Mucosa of gallbladder (tissue), 1 donor: ENCODE measurements at places on chromosomes 4 and X.

DNA sequence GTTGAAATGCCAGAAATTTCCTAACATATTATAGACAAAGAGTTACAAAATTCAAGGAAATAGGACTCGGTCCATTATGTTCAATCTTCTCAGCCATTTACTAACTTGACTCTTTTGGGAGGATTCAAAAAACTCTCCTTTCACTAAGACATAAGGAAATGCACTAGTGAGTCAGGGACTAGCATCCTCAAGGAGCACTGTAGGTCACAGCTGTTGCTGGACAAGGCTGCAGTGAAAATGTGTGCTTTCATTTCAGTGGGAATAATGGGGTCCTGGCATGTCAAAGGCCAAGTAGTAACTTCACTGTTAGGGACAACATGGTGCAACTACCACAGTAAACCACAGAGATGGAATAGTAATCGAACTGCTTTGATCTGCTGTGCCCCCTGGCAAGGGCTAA lies 56.9 kb upstream of the ABCG2 start:
- DNase-seq, result no peak

DNA sequence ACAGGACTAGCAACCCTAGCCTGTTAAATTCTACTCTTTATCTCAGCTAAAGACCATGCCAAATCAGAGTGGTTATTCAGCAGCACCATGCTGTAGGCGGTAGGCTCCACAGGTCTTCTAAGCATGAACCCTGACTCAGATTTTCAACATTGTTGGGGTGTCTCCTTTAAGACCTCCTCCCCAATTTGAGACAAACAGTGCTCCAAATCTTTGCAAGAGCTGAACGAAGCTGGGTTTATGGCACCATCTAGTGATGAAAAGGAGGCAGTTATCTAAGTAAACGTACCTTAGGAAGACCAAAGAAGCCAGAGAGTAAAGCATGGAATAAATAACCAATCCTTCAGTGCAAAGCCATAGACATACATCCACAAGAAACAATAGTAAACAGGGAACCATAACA lies 334.5 kb upstream of the SLC7A11 start:
- no peak for DNase-seq

- no peak for DNase-seq
These were observed 8.5 kb downstream of the SRP72 start for GRCh38 chr4:56475917-56476316.

GRCh38 chr4:86971355-86971683 lies 36.5 kb downstream of the AFF1 start:
- DNase-seq, result no peak

DNA sequence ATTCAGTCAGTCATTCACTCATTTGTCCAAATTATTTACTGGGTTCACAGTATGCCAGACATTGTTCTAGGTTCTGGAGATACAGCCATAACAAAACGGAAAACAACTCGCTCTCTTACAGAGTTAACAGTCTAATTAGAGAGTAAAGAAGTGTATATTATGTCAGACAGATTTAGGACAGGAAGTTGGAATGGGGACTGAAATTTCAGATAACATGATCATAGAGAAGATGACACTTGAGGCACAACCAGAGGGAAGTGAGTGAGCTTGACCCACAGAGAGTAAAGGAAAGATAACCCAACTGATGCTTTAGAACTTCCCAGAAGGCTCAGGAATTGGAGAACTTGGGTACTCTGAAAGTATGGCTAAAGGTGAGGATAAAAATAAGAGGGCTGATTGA lies 139.4 kb downstream of the ZAR1 start:
- DNase-seq, result no peak

GRCh38 chr4:1199556-1200331 lies 27.4 kb upstream of the SPON2 start:
- peak; percentile 9 for DNase-seq

GRCh38 chrX:11970578-11971359 lies 167.5 kb upstream of the FRMPD4 start:
- DNase-seq, result no peak

- no peak for DNase-seq
These were observed 119.3 kb downstream of the VSIG4 start for GRCh38 chrX:65920620-65921019.

GRCh38 chr4:3388471-3389232 lies 53.1 kb upstream of the HGFAC start:
- no peak for DNase-seq

- DNase-seq, result no peak
These were observed 28.6 kb downstream of the SPATA18 start for GRCh38 chr4:52079659-52080058.

GRCh38 chr4:159673221-159673620 lies 570.3 kb downstream of the RAPGEF2 start:
- DNase-seq, result no peak

GRCh38 chrX:135295944-135296305 lies 13.4 kb upstream of the ETDC start:
- DNase-seq, result no peak
